NCI-H510A (cell line): ENCODE measurements at places on chromosomes 12 and 14.

GRCh38 chr12:130571734-130572133 lies 144.4 kb downstream of the RIMBP2 start:
- DNase-seq, result no peak

DNA sequence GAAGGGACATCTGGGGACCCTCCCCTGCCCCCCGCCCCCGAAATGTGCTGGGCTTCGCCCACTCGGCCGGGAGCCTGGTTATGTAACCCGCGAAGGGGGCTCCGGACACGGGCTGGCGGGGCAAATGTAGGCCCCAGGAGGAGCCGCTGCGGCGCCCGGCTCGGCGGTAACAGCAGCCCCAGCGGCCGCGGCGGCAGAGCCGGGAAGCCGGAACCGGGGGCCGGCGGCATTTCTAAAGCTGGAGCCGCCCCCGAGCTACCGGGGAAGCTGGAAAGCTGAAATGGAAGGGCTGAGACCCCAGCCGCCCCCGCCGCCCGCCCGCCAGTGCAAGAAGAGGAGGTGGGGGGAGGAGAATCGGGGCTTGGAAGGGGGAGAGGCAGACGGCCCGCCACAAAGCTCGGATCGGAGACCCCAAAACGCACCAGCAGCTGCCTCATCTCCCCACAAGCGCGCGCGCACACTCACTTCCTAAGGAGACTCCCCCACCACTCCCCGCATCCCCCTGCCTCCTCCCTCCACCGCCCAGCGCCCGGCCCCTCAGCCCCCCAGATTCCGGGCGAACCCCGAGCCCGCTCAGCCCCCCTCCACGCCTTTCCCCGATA lies 1.5 kb downstream of the KDM2B start:
- DNase-seq, result no peak

DNA sequence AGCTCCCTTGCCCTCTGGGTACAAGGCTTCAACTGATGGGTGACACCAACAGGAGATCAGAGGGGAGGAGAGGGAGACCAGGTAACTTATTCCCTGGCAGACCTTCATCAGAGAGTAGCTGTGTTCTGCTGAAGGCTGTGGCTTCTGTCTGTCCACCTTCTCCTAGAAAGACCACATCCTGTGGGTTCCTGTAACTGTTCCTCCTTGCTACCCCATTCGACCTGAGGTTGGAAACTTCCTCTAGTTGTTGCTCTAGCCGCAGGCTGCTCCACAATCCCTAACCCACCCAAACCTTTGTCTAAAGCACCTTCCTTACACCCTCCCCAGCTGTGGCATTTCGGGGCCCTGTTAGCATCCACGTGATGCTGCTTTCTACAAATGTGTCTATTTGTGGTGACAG lies 454.2 kb downstream of the DPF3 start:
- DNase-seq, result no peak

DNA sequence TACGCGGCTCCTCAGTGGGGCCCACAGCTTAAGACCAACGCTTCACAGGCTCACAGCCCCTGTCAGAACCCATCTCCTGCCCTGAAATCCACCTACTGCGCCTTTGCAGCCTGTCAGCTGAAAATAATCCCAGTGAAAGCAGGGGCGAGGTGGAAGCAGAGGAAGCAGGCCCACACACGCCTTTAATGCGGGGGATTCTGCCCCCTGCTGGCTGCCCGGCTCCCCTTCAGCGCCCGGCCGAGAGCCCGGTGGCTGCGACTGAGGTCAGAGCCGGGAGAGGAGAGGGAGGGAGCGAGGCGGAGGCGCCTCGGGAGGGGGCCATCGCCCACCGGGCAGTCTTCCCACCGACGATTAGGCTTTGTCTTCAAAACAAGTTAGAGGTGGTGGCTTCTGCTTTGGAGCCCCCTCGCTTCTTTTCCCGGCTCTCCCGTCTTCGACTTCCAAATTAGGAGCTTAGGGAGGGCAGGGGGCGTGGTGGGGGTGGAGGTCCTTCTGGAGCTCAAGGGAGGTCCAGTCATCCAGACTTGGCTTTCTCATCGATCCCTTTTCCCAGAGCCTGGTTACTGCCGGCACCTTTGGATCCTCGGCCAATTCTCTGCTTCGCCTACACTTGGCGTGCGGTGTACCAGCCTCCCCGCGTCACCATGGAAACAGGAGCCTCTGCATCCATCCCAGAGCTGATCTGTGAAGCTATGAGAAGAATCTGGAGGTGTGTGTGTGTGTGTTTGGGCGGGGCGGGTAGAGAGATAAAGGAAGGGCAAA lies 25.2 kb upstream of the RND1 start:
- peak; percentile 53 for DNase-seq

DNA sequence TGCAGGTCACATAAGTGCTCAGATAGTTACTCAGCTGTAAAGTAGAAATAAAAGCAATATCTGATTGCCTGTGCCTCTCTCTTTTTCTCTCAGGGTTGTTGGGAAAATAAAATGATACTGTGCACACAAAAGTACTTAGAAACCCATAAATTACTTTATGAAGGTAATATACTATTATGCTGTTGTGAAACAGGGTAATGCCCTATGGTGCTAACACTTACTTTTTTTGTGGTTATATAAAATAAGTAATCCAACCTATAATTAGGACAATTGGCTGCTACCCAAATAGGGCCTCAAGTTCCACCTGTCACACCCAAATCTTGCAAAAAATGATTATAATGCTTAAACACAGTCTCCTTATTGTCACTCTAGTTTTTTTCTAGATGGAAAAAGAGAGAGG lies 50.6 kb downstream of the DAAM1 start:
- no peak for DNase-seq

- no peak for DNase-seq
Observed at GRCh38 chr12:113297214-113297587, 37.7 kb downstream of the SLC8B1 start.

- DNase-seq, result peak; percentile 10
Observed at GRCh38 chr12:7219599-7220243, 30.2 kb downstream of the PEX5 start.

- DNase-seq, result peak; percentile 5
Observed at GRCh38 chr12:53324113-53324778, 2.8 kb upstream of the AAAS start.
